ENCODE measurements at places on chromosomes 2 and 18.

DNA sequence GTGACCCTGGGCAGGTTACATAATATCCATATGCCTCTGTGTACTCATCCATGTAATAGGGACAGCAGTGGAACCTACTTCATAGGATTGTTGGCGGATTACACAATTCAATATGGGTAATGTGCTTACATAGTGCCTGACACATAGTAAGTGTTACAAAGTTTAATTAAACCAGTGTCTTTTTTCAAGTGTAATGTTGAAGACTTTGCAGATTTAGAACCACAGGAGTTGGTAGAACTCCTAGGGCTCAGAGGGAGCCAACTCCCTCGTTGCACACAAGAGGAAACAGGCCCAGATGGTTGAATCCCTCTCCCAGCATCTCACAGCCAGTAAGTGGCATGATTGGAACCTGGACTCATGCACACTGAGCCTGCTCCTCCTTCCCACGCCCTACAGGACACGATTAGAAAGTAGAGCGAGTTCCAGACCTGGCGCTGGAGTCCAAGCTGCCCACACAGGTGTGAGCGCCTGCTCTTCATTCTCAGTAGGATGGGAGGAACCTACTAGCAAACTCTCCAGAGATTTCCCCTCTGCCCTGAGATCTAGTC lies 97.8 kb downstream of the VSNL1 start:
- no peak for DNase-seq

DNA sequence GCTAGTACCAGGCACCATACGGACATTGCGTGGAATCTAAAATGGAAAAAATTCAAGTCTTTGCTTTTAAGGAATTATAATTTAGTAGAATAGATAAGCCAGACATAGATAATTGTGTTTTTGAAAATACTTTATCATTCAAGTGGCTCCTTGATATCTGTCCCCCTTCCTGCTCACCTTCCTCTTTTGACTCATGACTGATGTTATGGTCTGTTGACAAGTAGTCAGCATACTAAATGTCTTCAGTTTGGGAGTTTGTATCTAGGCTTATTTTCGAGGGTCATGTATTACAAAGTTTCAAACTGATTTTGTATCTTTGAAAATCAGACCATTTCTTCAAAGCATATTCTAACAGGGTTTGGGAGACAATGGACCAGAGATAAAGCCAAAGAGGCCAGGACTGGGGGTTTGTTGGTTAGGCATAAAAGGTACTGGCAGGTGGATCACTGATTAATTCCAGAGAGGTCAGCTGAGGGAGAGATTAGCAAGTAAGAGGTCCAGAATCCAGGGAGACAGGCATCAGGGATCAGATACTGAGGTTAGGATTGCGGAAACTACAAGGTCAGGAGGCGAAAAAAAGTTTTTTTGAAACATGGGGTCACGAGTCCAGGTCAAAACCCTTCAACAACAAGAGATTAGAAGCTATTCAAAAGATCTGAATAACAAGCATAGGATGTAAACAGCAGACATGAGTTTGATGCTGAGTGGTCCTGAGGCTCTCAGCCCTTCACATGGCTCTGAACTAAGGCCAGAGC lies 31.5 kb upstream of the KLHL14 start:
- DNase-seq, result no peak

DNA sequence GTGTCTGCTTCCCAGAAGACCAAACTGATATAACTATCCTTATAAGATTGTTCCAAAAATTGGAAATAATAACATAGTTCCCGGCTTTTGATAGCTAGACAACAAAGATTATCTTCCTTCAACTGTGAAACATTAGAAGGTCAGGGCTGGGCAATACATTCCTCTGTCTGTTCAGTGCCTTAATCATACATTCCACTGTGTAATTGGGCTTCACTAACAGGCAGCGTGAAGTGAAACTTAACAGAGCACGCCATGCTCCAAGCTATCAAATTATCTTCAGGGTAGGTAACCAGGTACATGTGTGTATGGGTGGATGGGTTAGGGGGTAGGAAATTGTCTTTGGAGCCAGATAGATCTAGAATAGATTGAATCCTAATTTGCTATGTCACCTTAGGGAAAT lies 23.5 kb upstream of the ARL5A start:
- no peak for DNase-seq

DNA sequence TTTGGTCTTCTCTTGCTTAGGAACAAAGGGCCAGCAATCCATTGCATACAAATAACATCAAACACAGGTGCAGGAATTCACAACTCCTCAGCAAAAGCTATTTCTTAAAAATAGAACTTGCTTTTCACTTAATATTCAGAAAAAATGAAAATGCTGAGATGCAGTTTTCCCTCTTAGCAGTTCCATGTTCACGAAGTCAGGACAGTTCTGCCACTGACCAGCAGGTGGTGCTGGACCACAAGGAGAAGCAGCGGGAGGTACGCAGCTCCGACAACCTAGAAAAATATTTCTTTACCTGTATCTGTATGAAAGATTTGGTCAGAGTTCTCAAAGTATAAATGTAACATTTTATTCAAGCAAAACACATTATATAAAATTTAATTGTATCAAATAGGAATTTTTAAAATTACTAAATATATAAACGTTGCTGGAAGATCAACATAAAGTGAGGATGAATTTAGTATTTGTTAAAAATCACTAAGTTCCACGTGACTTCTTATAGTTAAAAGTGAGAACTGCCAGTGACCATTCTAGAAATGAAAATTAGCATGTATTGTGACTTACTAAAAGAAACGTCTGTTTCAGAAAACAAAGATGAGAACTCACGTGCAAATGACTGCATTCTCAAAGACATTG lies 48.8 kb downstream of the ADNP2 start:
- peak; percentile 84 for DNase-seq

GRCh38 chr18:57427429-57428201 lies 7.6 kb upstream of the ONECUT2 start:
- DNase-seq, result no peak
